ENCODE measurements at places on chromosomes 7 and 10.

DNA sequence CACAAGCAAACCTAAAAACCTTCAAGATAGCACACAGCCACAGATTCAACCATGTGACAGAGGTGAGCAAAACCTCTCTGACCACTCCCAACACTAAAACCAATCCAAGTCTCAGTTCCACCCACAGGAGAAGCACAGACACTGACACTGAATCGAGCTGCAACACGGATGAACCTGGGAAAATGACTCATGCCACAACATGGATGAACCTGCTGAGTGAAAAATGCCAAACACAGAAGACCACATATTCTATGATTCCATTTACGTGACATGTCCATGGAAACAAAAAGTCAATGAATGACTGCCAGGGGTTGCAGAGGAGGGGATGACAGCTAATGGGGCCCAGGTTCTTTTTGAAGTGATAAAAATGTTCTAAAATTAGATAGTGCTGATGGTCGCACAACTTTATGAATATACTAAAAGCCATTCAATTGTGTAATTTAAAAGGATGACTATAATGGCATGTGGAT is 22.0 kb downstream of the CYTH3 start:
- no peak for DNase-seq

- no peak for DNase-seq
These were observed 938.7 kb upstream of the PHF14 start for GRCh38 chr7:10034843-10035556.

GRCh38 chr10:23391821-23392220 is 47.1 kb upstream of the OTUD1 start:
- DNase-seq, result no peak

DNA sequence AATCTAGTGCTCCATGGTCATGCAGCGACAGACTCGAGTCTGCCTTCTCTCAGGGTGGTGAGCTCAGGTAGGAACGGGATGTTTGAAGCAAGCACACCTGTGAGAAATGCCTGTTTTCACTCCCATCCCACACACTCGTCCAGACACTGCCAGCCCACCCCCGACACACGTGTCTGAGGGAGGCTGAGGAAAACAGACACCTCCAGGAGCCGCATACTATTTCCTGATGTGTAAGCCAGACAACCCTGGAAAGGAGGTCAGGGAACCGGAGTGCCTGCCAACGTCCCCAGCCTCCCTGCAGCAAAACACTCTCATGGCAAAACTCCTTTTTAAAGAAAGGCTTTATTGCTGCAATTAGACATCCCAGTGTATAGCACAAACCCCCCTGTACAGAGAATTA is 80.2 kb downstream of the ALOX5 start:
- DNase-seq, result no peak

- DNase-seq, result no peak
These were observed 70.5 kb downstream of the ZNF22 start for GRCh38 chr10:45071043-45071813.

DNA sequence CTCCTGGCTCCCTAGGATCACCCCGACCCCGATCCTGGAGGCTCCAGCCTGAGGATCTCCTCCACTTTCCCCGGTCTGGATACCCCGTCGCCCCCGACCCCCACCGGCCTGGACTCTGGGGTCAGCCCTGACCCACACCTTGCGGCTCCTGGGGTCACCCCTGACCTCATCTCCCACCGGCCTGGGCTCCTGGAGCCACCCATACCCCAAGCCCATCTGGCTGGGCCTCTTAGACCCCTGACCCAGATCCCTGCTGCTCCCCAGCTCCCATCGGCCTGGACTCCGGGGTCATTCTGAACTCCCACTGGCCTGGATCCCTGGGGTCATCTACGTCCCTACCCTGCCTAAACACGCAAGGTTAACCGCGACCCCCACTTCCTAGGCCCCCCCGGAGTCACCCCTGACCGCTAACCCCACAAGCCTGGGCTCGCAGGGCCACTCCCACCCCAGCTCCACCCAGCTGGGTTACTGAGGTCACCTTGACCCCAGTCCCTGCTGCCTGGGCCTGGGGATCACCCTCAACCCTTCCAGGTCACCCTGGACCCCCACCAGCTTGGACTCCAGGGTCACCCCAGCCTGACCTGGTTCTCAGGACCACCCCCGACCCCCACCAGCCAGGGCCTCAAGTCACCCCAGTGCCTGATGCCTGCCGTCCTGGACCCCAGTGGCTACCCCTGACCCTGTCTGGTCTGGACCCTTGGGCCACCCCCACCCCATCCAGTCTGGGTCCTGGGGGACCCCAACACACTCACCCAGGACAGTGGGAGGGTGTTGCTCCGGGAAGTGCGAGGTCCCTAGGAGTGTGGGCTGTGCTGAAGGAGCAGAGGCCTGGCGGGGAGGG is 1.2 kb downstream of the FOXK1 start:
- no peak for DNase-seq
